ENCODE measurements at places on chromosomes 12 and 14.

DNA sequence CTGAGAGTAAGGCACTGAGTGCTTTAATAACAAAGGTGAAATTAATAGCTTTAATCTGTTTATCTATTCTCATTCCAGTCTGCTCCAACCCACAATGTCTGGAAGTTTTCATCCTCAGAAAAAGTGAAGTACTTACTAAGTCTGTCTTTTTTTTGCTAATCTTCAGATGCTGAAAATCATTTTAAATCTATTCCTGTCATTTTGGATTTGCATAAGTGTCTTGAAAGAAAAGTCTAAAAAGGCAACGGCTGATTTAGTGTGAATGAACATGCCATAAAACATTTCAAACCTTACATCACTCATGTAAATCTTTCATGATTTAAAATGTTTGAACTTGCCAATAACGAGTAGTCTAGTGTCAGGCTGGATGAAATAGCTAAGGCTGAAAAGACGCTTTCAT lies 685.6 kb downstream of the RPS29 start:
- no peak for DNase-seq

GRCh38 chr12:96749999-96750398 lies 157.1 kb upstream of the NEDD1 start:
- DNase-seq, result no peak

DNA sequence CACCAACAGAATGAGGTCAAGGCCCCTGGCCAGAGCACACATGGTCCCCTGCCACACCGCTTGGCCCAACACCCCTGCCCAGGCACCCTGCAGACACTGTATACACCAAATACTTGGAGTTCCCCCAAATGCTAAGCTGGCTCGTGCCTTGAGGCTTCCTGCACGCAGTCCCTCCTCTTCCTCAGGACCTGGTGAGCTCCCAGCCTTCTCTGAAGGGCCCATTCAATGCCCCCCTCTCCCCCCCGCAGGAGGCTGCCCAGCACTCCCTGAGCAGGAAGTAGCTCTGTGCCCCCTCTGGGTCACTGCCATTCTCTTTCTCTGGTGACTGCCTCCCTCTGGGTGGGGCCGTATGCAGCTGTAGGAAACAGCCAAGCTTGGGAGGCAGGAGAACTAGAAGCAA lies 75.3 kb downstream of the ITPK1 start:
- DNase-seq, result no peak

DNA sequence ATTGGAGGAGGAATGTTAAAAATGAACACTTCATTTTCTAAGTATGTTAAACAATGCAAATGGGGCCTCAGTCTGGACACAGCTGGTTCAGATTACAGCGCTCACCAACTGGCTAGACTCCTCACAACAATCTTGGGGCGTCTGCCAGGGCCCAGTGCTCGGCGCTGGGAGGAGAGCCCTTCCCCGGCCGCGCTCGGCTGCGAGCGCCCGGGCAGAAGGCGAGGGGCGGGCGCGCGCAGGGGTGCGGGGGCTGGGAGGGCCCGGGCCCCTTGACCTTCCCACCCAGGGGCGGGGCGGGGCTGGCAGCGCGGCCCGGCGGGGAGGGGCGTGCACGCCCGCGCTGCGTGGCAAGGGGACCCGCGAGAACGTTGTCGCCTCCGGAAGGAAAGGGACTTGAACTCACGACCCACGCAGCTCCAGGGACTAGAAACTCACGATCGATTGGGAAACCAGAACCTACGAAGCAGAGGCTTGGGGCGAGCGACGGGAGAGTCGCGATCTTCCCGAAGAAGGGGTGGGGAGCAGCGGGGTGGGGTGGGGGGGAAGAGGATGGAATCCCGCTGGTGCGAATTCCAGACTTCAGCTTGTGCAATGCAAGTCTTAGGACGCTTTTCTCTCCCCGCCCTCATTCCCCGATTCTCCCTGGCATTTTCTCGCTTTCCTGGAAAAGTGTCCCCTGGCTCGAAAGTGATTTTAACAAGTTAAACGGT lies at the start of gene FBLN5:
TSS of gene FBLN5 (minus strand) at position 220 of the 710 bp plus-strand sequence. CDS start 465 bp downstream, outside the sequence.
- peak; percentile 16 for DNase-seq

GRCh38 chr12:119149270-119149669 lies 29.5 kb upstream of the HSPB8 start:
- no peak for DNase-seq

GRCh38 chr12:18206198-18206597 lies 55.1 kb upstream of the PIK3C2G start:
- no peak for DNase-seq

DNA sequence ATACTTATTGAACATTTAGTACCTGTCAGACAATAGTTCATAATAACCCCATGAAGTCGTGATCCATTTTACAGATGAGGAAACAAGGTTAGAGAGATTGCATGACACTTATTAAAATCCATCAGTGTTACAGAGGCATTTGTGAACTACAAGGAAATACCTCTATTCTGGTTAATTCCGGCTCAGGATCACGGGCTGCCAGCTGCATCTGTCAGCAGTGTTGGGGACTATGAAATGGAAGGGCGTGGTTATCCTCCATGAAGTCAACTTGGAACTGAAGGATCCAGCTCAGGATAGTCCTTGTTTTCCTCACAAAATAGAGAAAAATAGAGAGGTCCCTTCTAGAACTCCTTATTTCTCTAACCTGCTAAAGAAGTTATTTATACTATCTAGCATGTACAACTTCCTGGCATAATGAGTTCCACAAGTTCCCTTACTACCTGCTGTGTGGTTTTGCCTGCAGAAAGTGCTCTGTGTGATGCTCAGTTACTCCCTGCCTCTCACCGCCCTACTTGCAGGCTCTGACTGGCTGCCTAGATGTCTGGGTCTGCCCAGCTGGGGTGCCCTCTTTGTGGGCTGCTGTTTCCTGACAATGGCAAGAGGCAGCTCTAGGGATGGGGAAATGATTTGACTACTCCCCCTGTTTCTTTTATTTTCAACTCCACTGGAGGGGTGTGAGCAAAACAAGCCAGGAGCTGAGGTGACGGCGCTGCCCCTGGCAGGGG lies 36.8 kb downstream of the PLXNC1 start:
- DNase-seq, result no peak

DNA sequence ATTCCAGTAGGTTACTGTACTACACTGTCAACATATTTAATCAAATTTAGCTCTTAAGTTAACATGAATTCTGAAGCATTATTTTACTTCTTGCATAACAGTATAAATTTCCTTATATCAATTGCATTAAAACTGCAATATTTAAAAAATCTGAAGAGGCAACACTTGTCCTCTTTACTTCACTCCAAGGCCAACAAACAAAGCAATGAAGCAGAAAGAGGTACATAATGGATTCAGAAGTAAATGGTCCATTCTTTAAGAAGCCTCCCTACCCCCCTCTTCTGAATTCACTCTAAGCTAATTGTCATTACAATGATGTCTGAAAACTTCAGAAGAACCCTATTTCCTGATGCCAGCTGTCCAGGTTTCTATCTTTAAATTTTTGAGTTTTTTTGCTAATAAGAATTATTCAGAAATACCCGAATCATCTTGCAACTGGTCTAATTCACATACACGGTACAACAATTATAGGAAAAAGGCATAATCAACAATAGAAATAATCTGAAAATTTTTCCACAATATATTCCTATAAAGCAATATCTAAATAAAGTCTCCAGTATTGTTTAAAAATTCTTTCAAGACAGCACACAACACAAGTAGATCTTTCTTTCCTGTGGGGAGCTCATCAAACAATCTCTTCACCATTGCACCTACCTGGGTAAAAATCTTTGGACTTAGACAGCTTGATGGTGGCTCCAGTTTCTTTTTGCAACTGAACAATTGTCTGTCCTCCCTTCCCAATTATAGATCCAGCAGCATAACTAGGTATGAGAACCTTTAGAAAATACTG lies 2.9 kb downstream of the NOVA1 start:
- DNase-seq, result no peak

DNA sequence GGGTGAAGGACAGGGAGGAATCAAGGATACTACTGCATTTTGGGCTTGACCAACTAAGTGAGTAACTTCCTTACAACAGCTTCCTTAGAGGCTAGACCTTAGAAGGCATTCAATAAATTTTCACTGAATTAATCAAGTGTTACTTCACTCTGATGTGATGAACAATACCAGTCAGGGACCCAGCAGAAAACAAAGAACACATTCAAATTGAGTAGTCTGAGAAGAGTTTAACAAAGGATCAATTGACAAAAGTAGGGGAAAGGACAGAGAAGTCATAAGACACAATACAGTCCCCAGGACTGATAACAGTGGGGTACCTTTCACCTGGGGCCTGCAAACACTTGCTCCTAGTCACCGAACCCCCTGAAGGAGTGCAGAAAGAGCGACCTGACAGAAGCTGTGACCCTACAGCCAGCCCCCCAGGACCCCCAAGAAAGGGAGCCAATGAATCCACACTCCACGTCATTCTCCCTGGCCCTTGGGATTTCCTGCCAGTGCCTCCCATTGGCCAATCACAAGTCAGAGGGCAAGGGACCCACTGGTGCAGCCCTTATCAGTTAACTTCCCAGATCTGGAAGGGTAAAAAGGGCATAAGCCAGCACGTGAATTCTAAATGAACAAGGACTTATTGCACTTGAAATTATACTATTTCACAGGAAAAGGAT lies 6.9 kb downstream of the ANAPC5 start:
- DNase-seq, result no peak

GRCh38 chr12:11677093-11677492 lies 27.6 kb downstream of the ETV6 start:
- DNase-seq, result no peak

- no peak for DNase-seq
These were observed 16.7 kb upstream of the GCH1 start for GRCh38 chr14:54919330-54919729.

- no peak for DNase-seq
These were observed 66.7 kb upstream of the ATP2B1 start for GRCh38 chr12:89775063-89775985.

DNA sequence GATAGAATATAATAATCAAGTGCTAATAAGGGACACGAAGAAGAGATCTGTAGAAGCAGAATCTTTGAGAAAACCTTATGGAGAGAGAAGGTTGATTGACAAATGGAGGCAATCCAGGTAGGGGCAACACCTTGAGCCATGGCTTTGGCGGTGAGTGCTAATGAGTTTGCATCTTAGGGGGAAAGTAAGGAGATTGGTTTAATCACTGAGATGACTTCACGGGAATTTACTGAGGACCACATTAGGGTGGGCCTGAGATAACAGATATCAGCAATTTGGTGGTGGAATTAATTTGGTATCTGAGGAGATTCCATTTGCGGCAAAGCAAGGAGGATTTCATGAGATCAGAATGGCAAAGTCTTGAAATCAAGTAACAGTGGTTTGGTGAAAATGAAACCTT lies 1.8 kb upstream of the LARP4 start:
- DNase-seq, result no peak

- no peak for DNase-seq
These were observed 131.9 kb downstream of the CEP83 start for GRCh38 chr12:94327809-94328208.

DNA sequence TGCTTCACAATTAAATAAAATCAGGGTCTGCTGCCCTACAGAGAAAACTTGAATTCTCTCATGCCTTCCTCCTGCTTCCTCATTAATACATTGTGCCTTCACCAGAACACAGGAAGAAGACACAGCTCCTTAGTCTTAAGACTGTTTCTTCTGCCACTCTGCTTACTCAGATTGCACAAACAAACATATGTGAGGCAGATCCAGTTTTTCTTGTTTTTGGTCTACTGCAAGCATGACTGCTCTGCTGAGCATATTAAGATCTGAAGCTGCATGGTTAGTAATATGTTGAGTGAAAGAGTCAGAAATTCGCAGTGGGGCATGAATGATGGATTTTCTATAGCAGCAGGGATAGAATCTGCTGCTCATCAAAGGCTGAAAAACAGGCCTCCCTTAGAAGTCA lies 321.1 kb upstream of the STXBP6 start:
- DNase-seq, result no peak

- DNase-seq, result no peak
These were observed 3.5 kb upstream of the PZP start for GRCh38 chr12:9211687-9212086.

DNA sequence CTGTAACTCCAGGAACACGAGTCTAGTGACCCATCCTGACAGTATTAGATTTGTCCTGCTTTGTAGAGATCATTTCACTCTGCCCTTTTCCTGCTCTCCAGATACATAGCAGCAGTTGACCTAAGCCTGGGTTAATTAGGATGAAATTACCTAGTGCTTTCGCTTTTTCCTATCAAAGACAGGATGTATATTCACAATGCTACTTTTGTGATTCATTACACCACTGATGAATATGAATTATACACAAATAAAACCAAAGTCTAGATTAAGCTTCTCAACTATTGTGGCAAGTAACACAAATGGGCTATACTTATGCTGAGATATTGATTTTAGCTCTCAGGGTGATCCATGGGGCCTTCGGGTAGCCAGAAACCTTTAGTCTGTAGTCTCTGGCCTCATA lies 17.9 kb downstream of the CERS5 start:
- no peak for DNase-seq

- no peak for DNase-seq
These were observed 34.4 kb upstream of the MGAT4C start for GRCh38 chr12:86290615-86291014.

GRCh38 chr12:14768823-14769405 lies 34.4 kb downstream of the WBP11 start:
- peak; percentile 40 for DNase-seq

GRCh38 chr14:92903359-92903758 lies 19.6 kb upstream of the CHGA start:
- DNase-seq, result no peak

- DNase-seq, result no peak
These were observed 1.0 kb upstream of the GPD1 start for GRCh38 chr12:50102646-50103309.

GRCh38 chr14:33282331-33283230 lies 343.9 kb downstream of the NPAS3 start:
- DNase-seq, result no peak

GRCh38 chr12:47819896-47820630 lies at the start of gene HDAC7:
TSS of gene HDAC7 (minus strand) at chr12:47819903. CDS start at chr12:47819785, 118 bp downstream.
- peak; percentile 60 for DNase-seq

DNA sequence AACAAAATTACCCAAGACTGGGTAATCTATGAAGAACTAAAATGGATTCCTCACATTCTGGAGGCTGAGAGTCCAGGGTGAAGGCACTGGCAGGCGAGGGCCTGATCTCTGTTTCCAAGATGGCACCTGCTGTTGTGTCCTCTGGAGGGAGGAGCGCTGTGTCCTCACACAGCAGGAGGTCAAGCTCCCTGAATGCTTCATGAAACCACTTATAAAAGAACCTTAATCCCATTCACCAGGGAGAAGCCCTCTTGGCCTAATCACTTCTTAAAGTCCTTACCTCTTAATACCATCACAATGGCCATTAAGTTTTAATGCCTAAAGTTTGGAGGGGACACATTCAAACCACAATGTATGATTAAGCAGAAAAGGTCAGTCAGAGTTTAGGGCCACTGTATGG lies 172.4 kb downstream of the EMP1 start:
- no peak for DNase-seq

GRCh38 chr14:68538639-68539038 lies 254.2 kb downstream of the ZFP36L1 start:
- DNase-seq, result no peak

DNA sequence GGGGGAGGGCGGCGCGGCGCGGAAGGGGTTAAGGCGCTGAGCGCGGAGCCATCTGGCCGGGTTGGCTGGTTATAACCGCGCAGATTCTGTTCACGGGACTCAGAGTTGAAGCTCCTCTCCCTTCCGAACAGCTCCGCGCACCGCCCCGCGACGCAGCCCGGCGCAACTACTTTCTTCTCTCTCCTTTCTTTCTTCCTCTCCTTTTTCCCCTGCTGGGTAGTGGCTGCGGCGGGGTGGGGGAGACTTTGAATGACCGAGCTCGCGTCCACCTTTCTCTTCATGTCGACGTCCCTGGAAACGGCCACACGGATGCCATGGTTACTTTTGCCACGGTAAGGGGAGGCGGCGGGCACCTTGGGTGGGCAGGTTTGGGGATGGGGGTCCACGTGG lies at the start of gene NTF3:
TSS of gene NTF3 (plus strand) at position 98 of the 390 bp plus-strand sequence. CDS start at position 315, 217 bp downstream.
- no peak for DNase-seq

GRCh38 chr12:98574110-98574509 lies 19.4 kb upstream of the SLC25A3 start:
- DNase-seq, result no peak
